ENCODE measurements at places on chromosomes 2 and 18. TPM values are rescaled to one million over a fixed set of nuclear protein-coding genes. Genes with fewer than 3 reads are reported as not detected.

- H3K4me1 ChIP-seq, result no peaks in the 10 kb centered on the region
- no peak overlapping the region for H3K27ac ChIP-seq
- no peak for DNase-seq
Observed at GRCh38 chr2:195338856-195339255, 318.2 kb upstream of the SLC39A10 start.

- H3K36me3 ChIP-seq, result no peaks in the 10 kb centered on the region
- peaks cover 39% of the 10 kb centered on the region for H3K27me3 ChIP-seq
- DNase-seq, result no peak
- peaks cover 5% of the 10 kb centered on the region for H3K4me1 ChIP-seq
- no peak overlapping the region for H3K4me3 ChIP-seq
- no peak overlapping the region for H3K27ac ChIP-seq
Observed at GRCh38 chr2:175206866-175207265, 25.4 kb upstream of the ATP5MC3 start.

DNA sequence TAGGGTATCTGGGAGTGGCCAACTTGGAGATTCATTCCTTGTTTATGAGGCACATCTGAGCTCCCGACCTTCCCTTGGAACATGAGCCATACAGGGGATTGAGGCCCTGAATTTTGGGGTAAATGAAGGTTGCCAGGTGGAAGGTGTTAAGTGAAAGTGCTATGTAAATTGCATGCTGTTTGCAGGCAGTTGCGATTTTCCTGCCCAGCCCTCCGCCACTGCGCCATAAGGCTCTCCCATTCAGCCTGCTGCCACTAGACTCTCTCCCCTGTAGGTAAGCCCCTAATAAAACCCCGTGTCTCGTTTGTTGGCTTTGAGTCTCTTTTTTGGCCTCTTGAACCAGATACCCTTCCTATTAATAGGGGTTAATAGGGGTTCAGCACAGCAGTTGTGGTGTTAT lies 33.8 kb downstream of the PCARE start:
- H3K27ac ChIP-seq, result no peak overlapping the region
- peaks cover 22% of the 10 kb centered on the region for H3K4me1 ChIP-seq
- H3K27me3 ChIP-seq, result peaks cover 2% of the 10 kb centered on the region
- H3K4me3 ChIP-seq, result no peak overlapping the region
- DNase-seq, result no peak

GRCh38 chr2:10873790-10874437 lies 37.8 kb upstream of the KCNF1 start:
- no peak overlapping the region for H3K4me3 ChIP-seq
- H3K27ac ChIP-seq, result no peak overlapping the region
- peaks cover 4% of the 10 kb centered on the region for H3K36me3 ChIP-seq
- no peak for DNase-seq
- peaks cover 4% of the 10 kb centered on the region for H3K4me1 ChIP-seq

GRCh38 chr2:222300726-222301052 lies 1.9 kb upstream of the PAX3 start:
- H3K4me1 ChIP-seq, result peaks cover 40% of the 10 kb centered on the region
- peaks cover 89% of the 10 kb centered on the region for H3K27me3 ChIP-seq
- no peak overlapping the region for H3K27ac ChIP-seq
- peaks cover 12% of the 10 kb centered on the region for H3K36me3 ChIP-seq
- DNase-seq, result no peak
- H3K4me3 ChIP-seq, result no peak overlapping the region

CYRIA gene
- total RNA-seq, result 2.1 TPM

ALPI gene
- total RNA-seq, result not detected

DNA sequence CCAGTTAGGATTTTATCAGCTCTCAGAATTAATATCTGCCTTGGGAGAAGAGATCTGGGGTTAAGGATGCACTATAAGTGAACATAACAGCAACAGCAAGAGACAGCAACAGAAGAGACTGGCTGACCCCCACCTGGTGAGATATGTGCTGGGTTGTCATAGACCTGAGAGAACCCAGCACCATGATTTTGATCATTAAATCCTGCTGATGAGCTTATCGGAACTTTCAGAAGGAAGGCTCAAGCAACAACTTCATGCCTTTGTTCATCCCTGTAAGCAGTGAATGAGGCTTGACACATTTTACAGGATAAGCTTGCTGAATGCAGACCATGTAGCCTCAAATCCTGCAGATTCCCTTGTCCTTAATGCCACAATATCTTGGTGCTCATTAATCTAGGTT lies 100.0 kb downstream of the POLE4 start:
- DNase-seq, result no peak
- H3K36me3 ChIP-seq, result no peaks in the 10 kb centered on the region
- no peak overlapping the region for H3K27ac ChIP-seq
- no peaks in the 10 kb centered on the region for H3K4me1 ChIP-seq
- peaks cover 1% of the 10 kb centered on the region for H3K27me3 ChIP-seq

GRCh38 chr2:217074576-217075255 lies 214.9 kb upstream of the TNP1 start:
- peak overlapping the region; percentile 75 for H3K27ac ChIP-seq
- DNase-seq, result no peak
- no peak overlapping the region for H3K4me3 ChIP-seq
- H3K27me3 ChIP-seq, result no peaks in the 10 kb centered on the region
- no peaks in the 10 kb centered on the region for H3K36me3 ChIP-seq

GRCh38 chr2:104702031-104702850 lies 151.7 kb upstream of the POU3F3 start:
- no peaks in the 10 kb centered on the region for H3K36me3 ChIP-seq
- peaks cover 11% of the 10 kb centered on the region for H3K4me1 ChIP-seq
- DNase-seq, result no peak
- no peak overlapping the region for H3K4me3 ChIP-seq

- no peak overlapping the region for H3K4me3 ChIP-seq
- H3K4me1 ChIP-seq, result peaks cover 42% of the 10 kb centered on the region
- H3K27me3 ChIP-seq, result no peaks in the 10 kb centered on the region
- no peak for DNase-seq
- H3K36me3 ChIP-seq, result no peaks in the 10 kb centered on the region
Observed at GRCh38 chr2:152369176-152369860, 34.3 kb downstream of the FMNL2 start.

ABCG8 gene
- not detected for total RNA-seq

DNA sequence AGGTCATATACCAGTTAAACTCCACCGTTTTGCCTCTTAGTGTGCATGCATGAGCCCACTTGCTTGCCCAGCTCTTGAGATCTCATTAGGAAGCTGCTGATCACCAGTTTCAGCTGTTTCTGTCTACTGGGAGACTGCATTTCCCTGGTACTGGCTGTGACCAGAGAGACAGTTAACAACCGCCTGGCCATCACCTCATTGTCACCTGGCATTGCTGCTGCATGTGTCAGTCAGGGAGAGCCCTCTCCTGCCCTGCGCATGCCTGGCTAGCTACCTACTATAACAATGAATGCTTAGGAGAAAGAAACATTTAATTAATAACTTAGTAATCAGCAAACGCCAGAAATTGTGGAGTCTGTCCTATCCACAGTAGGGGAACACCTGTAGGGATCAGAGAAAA lies 265.8 kb upstream of the CYRIA start:
- H3K36me3 ChIP-seq, result no peaks in the 10 kb centered on the region
- H3K4me3 ChIP-seq, result no peak overlapping the region
- H3K4me1 ChIP-seq, result no peaks in the 10 kb centered on the region
- peaks cover 3% of the 10 kb centered on the region for H3K27me3 ChIP-seq

- peaks cover 31% of the 10 kb centered on the region for H3K4me1 ChIP-seq
- H3K27ac ChIP-seq, result no peak overlapping the region
- H3K36me3 ChIP-seq, result no peaks in the 10 kb centered on the region
- H3K27me3 ChIP-seq, result no peaks in the 10 kb centered on the region
Observed at GRCh38 chr18:55101458-55101824, 142.2 kb upstream of the CCDC68 start.

RPL37A gene
- total RNA-seq, result 2,015 TPM

- DNase-seq, result no peak
- no peaks in the 10 kb centered on the region for H3K27me3 ChIP-seq
- peaks cover 6% of the 10 kb centered on the region for H3K4me1 ChIP-seq
- no peak overlapping the region for H3K27ac ChIP-seq
- no peak overlapping the region for H3K4me3 ChIP-seq
Observed at GRCh38 chr18:1092228-1092627, 187.6 kb downstream of the ADCYAP1 start.

DNA sequence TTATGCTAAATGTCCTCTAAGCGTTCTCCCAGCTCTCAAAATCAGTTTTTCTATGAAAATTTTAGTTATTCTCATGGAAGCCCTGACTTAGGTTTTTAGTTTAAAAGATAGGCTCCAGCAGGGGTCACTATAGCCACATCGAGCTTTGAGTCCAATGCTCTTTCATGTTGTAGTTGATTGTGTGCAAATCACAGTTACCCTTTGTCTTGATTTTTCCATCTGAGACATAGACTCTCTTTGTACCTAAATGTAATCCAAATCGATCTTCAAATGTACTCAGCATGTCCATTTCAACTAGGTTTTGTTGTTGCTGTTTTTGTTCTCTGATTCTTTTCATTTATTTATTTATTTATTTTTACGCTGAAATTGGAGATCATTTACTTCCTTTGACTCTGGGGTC lies 26.4 kb upstream of the MSTN start:
- H3K27me3 ChIP-seq, result no peaks in the 10 kb centered on the region
- no peaks in the 10 kb centered on the region for H3K36me3 ChIP-seq
- no peak overlapping the region for H3K4me3 ChIP-seq

DNA sequence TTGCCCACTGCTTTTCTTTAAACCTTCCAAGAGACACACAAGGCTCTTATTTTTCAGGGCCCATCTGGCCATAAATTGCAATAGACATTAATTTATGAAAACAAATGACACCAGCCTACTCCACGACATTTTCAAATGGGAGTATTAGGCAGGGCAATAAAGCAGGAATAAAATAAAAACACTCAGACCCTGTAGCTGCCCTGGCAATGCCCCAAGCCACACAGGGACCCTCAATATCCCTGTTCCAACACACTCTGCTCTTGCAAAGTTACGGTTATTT lies 550.8 kb upstream of the TNP1 start:
- peaks cover 27% of the 10 kb centered on the region for H3K4me1 ChIP-seq
- no peak overlapping the region for H3K4me3 ChIP-seq
- no peak overlapping the region for H3K27ac ChIP-seq

GRCh38 chr2:163044114-163044513 lies 205.5 kb upstream of the KCNH7 start:
- no peak overlapping the region for H3K4me3 ChIP-seq
- peaks cover 8% of the 10 kb centered on the region for H3K27me3 ChIP-seq
- H3K36me3 ChIP-seq, result no peaks in the 10 kb centered on the region
- no peaks in the 10 kb centered on the region for H3K4me1 ChIP-seq

CREG2 gene
- not detected for total RNA-seq

DNA sequence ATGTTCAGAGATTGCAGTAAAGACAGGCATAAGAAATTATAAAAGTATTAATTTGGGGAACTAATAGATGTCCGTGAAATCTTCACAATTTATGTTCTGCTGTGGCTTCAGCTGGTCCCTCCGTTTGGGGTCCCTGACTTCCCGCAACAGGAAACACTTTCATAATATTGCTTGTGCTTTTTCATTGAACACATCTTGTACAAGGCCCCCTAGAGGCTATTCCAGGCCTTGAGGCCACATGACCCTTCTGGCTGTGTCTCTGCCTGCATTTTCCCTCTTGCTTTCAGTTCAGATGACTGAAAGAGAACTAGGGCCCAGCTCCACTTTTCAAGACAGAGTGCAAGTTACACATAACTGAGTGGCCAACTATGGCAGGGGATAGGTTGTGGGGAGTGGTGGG lies 164.1 kb downstream of the TMEM247 start:
- peaks cover 23% of the 10 kb centered on the region for H3K36me3 ChIP-seq
- no peaks in the 10 kb centered on the region for H3K27me3 ChIP-seq

- no peak overlapping the region for H3K4me3 ChIP-seq
- H3K36me3 ChIP-seq, result no peaks in the 10 kb centered on the region
- DNase-seq, result no peak
- H3K4me1 ChIP-seq, result no peaks in the 10 kb centered on the region
Observed at GRCh38 chr18:75958683-75959082, 531.2 kb upstream of the SMIM21 start.

DNA sequence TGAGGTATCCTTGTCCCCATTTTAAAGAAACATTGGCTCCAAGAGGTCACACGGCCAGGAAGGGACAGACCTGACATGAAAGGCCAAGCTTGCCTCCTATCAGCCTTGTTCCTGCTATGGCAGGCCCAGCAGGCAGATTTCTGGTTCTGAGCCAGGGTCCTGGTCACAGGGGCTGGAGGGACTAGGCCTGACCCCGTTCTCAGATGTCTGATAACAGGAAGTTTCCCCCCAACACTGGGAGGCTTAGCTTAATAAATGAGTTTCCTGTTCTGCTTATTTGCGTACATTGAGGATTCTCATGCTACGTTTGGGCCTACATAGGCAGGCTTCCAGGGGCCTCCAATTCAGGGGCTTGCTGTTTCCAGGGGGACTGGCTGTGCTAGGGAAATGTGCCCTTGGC lies 107.8 kb upstream of the LTBP1 start:
- H3K4me3 ChIP-seq, result no peak overlapping the region
- DNase-seq, result no peak
- no peak overlapping the region for H3K27ac ChIP-seq
- H3K4me1 ChIP-seq, result peaks cover 11% of the 10 kb centered on the region
- no peaks in the 10 kb centered on the region for H3K36me3 ChIP-seq

DNA sequence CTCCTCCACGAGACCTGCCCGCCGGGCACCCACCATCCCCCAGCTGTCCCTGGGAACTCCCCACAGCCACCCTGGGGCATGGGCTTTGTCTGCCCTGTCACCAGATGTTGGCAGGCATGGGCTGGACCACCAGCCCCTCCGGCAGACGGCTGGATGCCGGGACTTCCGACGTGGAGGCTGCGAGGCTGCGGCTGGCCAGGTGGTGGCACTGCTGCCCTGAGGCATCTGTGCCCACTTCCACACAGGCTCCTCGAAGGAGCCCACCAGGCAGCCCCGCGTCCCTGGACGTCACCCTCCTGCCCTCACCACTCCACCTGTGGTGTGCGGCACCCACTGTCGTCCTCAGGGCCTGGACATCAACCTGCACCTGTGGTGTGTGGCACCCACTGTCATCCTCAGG lies 319.9 kb upstream of the SALL3 start:
- H3K36me3 ChIP-seq, result no peaks in the 10 kb centered on the region
- no peak overlapping the region for H3K4me3 ChIP-seq
- H3K27me3 ChIP-seq, result no peaks in the 10 kb centered on the region
- no peak overlapping the region for H3K27ac ChIP-seq
- peak; percentile 85 for DNase-seq

DNA sequence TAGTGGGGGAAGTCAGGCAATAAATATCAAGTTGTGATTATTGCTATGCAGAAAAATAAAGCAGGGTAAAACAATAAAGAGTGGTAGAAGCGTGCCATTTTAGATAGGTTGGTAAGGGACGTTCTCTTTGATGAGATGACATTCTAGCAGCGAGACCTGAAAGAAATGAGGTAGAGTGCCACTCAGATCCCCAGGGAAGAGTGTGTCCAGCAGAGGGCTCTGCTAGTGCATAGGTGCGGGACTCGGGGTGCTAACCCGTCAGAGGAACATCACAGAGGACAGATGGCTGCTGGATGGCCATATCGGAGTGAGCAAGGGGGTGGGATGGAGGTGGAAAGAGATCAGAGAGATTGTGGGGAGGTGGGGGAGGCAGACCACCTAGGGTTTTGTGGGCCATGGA lies 16.3 kb upstream of the GTF2A1L start:
- peaks cover 5% of the 10 kb centered on the region for H3K36me3 ChIP-seq
- H3K27me3 ChIP-seq, result no peaks in the 10 kb centered on the region
- no peak overlapping the region for H3K27ac ChIP-seq
- H3K4me1 ChIP-seq, result no peaks in the 10 kb centered on the region
- no peak overlapping the region for H3K4me3 ChIP-seq

GRCh38 chr2:186442885-186443284 lies 43.2 kb upstream of the ZC3H15 start:
- H3K27me3 ChIP-seq, result no peaks in the 10 kb centered on the region
- DNase-seq, result no peak
- peaks cover 2% of the 10 kb centered on the region for H3K36me3 ChIP-seq
- H3K4me1 ChIP-seq, result no peaks in the 10 kb centered on the region

LRRTM1 gene
- total RNA-seq, result not detected

DPP10 gene
- not detected for total RNA-seq

TEKT4 gene
- not detected for total RNA-seq

GRCh38 chr18:42635378-42636048 lies 480.0 kb downstream of the RIT2 start:
- H3K36me3 ChIP-seq, result no peaks in the 10 kb centered on the region
- H3K27me3 ChIP-seq, result peaks cover 7% of the 10 kb centered on the region
- no peak for DNase-seq
- no peaks in the 10 kb centered on the region for H3K4me1 ChIP-seq

ZNF532 gene
- total RNA-seq, result 123 TPM

Data from chondrocyte (in vitro differentiated cells).